ENCODE measurements at places on chromosomes 11 and 22. TPM values are rescaled to one million over a fixed set of nuclear protein-coding genes. Genes with fewer than 3 reads are reported as not detected.

Gene MAJIN
- total RNA-seq, result not detected

Gene GLYATL1
- total RNA-seq, result not detected

Gene MYRF
- total RNA-seq, result 139 TPM

GRCh38 chr22:30426388-30427353 is 1.1 kb downstream of the MTFP1 start:
- peak; percentile 89 for DNase-seq
- peaks cover 63% of the 10 kb centered on the region for H3K36me3 ChIP-seq
- peak overlapping the region; percentile 87 for H3K27ac ChIP-seq
- H3K4me3 ChIP-seq, result peak overlapping the region; percentile 95
- no peaks in the 10 kb centered on the region for H3K27me3 ChIP-seq

DNA sequence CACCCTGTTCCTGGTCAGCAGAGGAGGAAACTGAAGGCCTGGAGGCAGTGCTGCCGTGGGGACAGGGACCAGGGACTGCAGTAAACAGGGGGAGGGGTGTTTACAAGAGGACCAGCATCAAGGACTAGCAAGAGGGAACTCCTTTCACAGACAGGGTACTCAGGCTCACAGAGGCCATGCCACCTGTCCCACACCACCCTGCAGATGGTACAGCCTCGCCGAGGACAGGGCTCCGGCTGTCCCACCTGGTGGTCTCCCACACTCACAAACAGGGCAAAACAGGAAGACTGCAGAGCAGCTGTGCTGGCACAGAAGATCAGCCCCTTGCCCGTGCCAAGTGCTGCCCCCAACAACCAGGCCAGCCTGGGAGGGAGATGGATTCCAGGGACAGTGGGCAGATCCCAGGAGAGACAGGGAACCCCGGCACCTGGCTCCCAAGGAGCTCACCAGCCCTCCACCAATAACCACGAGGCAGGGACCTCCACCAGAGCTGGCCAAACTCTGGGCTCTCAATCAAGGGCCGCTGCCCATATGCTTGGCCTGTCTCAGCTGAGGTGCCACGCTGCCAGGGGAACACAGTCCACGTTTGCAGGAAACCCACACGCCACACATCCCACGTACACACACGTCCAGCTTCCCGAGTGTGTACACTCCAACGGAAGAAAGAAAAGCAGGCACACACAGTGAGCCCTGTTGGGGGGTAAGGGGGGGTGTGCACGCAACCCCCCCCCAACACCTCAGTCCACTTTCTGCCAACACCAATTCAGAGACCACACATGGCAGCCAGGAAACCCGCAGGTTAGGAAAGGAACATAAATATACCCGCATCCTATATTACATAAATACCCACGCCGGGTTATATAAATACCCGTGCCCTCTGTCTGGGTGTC is 2.1 kb downstream of the CSNK1E start:
- H3K27me3 ChIP-seq, result no peaks in the 10 kb centered on the region
- peak overlapping the region; percentile 94 for H3K27ac ChIP-seq
- peaks cover 90% of the 10 kb centered on the region for H3K36me3 ChIP-seq
- H3K4me3 ChIP-seq, result peak overlapping the region; percentile 91
- DNase-seq, result no peak
- peaks cover 56% of the 10 kb centered on the region for H3K4me1 ChIP-seq

DNA sequence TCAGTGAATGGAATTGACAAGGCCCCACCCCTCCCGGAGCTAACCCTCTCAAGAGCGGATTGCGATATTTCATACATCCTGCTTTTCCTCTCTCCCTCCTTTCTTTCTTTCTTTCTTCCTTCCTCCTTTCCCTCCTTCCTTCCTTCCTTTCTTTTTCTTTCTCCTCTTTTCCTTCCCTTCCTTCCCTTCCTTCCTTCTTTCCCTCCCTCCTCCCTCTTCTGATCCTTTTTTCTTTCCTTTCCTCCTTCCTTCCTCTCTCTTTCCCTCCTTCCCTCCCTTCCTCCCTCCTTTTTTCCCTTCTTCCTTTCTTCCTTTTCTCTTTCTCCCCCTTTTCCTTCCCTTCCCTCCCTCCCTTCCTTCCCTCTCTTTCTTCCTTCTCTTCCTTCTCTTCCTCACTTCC is 15.0 kb upstream of the MN1 start:
- H3K4me3 ChIP-seq, result no peak overlapping the region
- H3K27ac ChIP-seq, result no peak overlapping the region
- no peaks in the 10 kb centered on the region for H3K36me3 ChIP-seq
- peaks cover 7% of the 10 kb centered on the region for H3K4me1 ChIP-seq

- peak within 1 kb of the TSS; percentile 61 for H3K4me3 ChIP-seq
- no peaks in the 10 kb centered on the region for H3K36me3 ChIP-seq
- DNase-seq, result no peak
- peaks cover 22% of the 10 kb centered on the region for H3K4me1 ChIP-seq
- H3K27me3 ChIP-seq, result peaks cover 32% of the 10 kb centered on the region
Measured at GRCh38 chr11:13962562-13963168, at the start of gene SPON1. Gene SPON1 (plus strand): TSS chr11:13962723. CDS start chr11:13962905, 182 bp downstream.

DNA sequence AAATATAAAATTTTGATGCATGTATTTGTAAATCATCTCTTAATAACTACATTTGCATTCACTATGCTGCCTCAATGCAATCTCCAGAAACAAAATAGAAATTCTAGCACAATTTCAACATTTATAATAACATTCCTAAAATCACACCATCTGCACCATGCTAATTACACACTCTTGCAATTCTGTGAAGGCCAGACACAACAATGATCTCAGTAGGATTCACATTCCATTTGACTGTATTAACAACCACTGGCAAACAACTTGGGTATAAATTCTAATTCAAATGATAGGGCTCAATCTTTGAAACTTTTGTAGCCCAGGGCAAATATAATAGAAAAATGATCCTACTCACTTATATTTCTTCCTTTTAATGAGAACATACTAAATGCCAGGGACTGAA is 25.9 kb downstream of the RAB6A start:
- no peak overlapping the region for H3K27ac ChIP-seq
- DNase-seq, result no peak
- peaks cover 5% of the 10 kb centered on the region for H3K4me1 ChIP-seq
- no peaks in the 10 kb centered on the region for H3K27me3 ChIP-seq

- H3K36me3 ChIP-seq, result no peaks in the 10 kb centered on the region
- peaks cover 77% of the 10 kb centered on the region for H3K27me3 ChIP-seq
- H3K4me1 ChIP-seq, result peaks cover 4% of the 10 kb centered on the region
- no peak overlapping the region for H3K4me3 ChIP-seq
Measured at GRCh38 chr11:36339888-36340287, 43.8 kb downstream of the PRR5L start.

DNA sequence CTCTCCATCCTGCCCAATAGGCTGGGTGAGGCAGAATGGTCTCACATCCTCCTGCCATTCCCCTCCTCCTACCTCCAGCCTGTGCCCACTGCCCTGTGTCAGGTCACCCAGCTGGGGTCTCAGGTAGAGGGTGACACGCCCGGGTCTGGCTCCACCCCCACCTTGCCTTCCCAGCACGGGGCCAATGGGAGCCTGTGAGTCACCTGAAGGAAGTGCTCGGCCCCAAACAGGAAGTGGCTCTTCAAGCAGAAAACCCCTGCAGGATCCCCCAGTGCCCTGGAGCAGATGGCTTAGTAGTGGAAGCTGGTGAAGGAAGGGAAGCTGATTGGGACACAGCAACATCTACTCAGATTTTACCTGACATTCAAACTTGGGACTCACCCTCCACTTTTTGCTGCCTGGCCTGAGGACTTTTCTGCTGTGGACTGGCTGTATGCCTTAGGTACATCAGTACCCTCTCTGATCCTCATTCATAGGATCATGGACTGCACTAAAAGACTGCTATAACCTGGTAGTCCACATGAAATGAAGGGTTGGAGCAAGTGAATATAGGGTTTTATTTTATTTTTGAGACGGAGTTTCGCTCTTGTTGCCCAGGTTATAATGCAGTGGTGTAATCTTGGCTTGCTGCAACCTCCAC is 33.4 kb downstream of the GDPD5 start:
- H3K36me3 ChIP-seq, result no peaks in the 10 kb centered on the region
- no peaks in the 10 kb centered on the region for H3K27me3 ChIP-seq
- H3K4me1 ChIP-seq, result peaks cover 13% of the 10 kb centered on the region
- no peak overlapping the region for H3K27ac ChIP-seq
- no peak overlapping the region for H3K4me3 ChIP-seq

- H3K4me3 ChIP-seq, result no peak overlapping the region
- peaks cover 12% of the 10 kb centered on the region for H3K4me1 ChIP-seq
- H3K27me3 ChIP-seq, result no peaks in the 10 kb centered on the region
Measured at GRCh38 chr11:33065445-33066178, 26.2 kb downstream of the TCP11L1 start.

- H3K36me3 ChIP-seq, result peaks cover 22% of the 10 kb centered on the region
- H3K27me3 ChIP-seq, result no peaks in the 10 kb centered on the region
- H3K27ac ChIP-seq, result no peak overlapping the region
- no peak overlapping the region for H3K4me3 ChIP-seq
- peaks cover 37% of the 10 kb centered on the region for H3K4me1 ChIP-seq
Measured at GRCh38 chr11:34259087-34259486, 98.7 kb downstream of the ABTB2 start.

GRCh38 chr11:122920579-122920978 is 38.0 kb downstream of the JHY start:
- no peaks in the 10 kb centered on the region for H3K4me1 ChIP-seq
- DNase-seq, result no peak
- no peaks in the 10 kb centered on the region for H3K27me3 ChIP-seq
- no peak overlapping the region for H3K27ac ChIP-seq

- peaks cover 11% of the 10 kb centered on the region for H3K4me1 ChIP-seq
- H3K4me3 ChIP-seq, result peak overlapping the region; percentile 14
- no peaks in the 10 kb centered on the region for H3K27me3 ChIP-seq
- H3K36me3 ChIP-seq, result no peaks in the 10 kb centered on the region
Measured at GRCh38 chr11:14908214-14908880, 16.3 kb upstream of the CYP2R1 start.

DNA sequence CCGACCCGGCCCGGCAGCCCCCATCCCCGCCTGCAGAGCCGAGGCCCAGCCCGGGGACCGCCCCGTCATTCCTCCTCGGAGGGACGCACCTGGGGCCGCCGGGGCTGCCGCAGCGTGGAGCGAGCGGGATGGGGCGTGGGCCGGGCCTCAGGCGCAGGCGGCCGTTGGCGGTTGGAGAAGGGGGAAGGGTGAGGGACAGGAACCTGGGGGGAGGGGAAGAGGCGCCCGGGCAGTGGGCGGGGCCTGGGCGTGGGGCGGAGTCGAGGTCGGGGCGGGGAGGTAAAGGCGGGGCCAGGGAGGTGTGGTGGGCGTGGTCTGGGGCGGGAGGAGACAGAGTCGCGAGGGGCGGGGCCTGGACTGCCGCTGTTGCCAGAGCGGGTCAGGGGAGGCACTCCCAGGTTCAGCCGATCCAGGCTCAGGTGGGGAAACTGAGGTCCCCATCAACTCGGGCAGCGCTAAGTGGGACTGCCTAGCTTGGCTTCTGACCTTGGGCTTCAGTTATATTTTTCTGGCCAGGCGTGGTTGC is at the start of gene TESMIN:
TESMIN (minus strand) TSS at position 190 of the 526 bp plus-strand sequence. CDS start 860 bp downstream, outside the sequence.
- peaks cover 11% of the 10 kb centered on the region for H3K36me3 ChIP-seq
- H3K27ac ChIP-seq, result no peak within 1 kb of the TSS
- H3K4me3 ChIP-seq, result peak within 1 kb of the TSS; percentile 72
- DNase-seq, result peak; percentile 95
- no peaks in the 10 kb centered on the region for H3K4me1 ChIP-seq

- H3K27me3 ChIP-seq, result peaks cover 34% of the 10 kb centered on the region
- peaks cover 10% of the 10 kb centered on the region for H3K4me1 ChIP-seq
- peaks cover 6% of the 10 kb centered on the region for H3K36me3 ChIP-seq
- H3K4me3 ChIP-seq, result no peak overlapping the region
- H3K27ac ChIP-seq, result no peak overlapping the region
Measured at GRCh38 chr11:73292525-73292894, 15.6 kb upstream of the ARHGEF17 start.

DNA sequence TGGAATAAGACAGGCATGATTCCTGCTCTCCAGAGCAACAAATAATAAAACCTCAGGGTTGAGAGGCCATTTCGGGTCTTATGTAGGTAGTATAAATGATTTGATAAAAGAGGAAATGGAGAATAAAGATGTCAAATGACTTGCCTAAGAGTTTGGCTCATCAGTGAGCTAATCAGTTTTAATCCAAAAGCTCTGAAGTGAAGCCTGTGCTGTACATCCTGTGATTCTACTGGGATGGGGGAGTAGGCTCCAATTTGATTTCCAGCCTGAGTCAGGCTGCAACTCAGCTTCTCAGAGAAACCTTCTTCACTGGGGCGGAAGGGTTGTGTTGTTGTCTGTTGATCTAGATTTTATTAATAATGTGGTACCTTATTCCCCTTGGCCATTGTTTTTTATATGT is 192.2 kb upstream of the SORL1-AS1 start:
- H3K4me1 ChIP-seq, result no peaks in the 10 kb centered on the region
- H3K27ac ChIP-seq, result no peak overlapping the region
- no peak overlapping the region for H3K4me3 ChIP-seq
- no peaks in the 10 kb centered on the region for H3K36me3 ChIP-seq
- DNase-seq, result no peak

- no peaks in the 10 kb centered on the region for H3K36me3 ChIP-seq
- H3K27ac ChIP-seq, result no peak overlapping the region
- no peak overlapping the region for H3K4me3 ChIP-seq
- peak; percentile 70 for DNase-seq
- no peaks in the 10 kb centered on the region for H3K4me1 ChIP-seq
Measured at GRCh38 chr11:64040684-64041322, 5.1 kb downstream of the FLRT1 start.

Data from Calu3 (cell line).